NCI-H1092 (cell line): ENCODE measurements at places on chromosomes 1 and 21.

GRCh38 chr21:41817228-41817627 lies 50.4 kb upstream of the RIPK4 start:
- DNase-seq, result peak; percentile 54

DNA sequence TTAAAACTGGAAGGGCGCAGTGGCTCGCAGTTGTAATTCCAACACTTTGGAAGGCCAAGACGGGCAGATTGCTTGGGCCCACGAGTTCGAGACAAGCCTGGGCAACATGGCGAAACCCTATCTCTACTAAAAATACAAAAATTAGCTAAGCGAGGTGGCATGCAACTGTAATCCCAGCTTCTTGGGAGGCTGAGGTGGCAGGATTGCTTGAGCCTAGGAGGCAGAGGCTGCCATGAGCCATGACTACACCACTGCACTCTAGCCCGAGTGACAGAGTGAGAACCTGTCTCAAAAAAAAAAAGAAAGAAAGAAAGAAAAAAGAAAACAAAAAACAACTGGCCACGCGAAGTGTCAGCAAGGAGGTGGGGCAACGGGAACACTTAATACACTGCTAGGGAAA lies 6.3 kb downstream of the UBE2G2 start:
- DNase-seq, result no peak

DNA sequence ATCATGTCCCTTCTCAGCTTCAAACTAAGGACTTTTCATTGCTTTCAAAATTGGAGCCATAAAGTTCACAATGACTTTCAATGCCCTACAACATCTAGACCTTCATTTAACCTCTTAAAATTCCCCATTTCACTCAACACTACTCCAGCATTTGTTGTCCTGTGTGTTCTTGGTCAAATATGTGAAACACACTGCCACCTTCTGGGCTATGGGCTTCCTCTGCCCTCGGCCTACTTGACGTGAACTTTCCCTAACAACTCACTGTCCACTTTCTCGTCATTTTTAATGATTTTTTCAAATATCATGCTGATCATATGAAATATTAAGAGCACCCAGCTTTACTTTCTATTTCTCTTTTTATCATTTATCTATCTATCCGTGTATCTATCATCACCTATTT lies 2018.4 kb downstream of the NCAM2 start:
- DNase-seq, result no peak

DNA sequence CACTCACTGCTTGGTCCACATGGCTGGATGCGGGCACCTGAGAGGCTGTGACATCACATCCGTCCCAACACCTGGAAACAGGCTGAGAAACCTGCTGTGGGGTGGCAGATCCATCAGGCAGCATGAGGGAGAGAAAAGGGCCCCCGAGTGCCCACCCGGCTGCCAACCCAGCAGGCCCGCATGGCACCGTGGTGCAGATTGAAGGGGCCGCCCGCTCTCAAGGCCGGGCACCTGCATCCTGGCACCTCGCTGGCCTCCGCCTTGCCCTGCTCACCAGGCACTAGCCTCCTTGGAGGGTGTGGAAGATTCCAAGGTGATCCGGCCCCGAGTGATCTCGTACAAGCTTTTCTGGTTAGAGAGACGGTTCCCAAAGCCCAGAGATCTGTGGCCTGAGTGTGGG lies 110.5 kb downstream of the PRDM16 start:
- no peak for DNase-seq

DNA sequence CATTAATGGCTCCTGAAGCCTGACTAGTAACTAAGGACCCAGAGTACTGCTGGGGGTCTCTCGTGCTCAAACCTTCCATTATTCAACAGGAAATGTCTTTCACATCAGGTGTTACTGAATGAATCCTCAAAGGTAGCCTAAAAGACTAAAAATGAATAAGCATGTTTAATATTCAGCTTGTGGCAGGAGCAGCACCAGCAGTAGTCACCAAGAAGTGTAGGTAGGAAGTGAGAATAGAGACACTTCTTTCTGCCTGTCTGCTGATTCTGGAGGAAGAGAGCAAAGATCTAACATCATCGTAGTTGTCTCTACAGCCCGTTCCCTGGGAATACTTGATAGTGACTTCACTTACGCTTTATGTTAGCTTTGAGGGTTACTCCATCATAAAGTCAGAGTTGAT lies 7.6 kb upstream of the SLC30A1 start:
- no peak for DNase-seq
